NCI-H1930 (cell line): ENCODE measurements at places on chromosomes 4 and X.

GRCh38 chr4:69056921-69057550 lies 39.2 kb upstream of the UGT2B7 start:
- no peak for DNase-seq

DNA sequence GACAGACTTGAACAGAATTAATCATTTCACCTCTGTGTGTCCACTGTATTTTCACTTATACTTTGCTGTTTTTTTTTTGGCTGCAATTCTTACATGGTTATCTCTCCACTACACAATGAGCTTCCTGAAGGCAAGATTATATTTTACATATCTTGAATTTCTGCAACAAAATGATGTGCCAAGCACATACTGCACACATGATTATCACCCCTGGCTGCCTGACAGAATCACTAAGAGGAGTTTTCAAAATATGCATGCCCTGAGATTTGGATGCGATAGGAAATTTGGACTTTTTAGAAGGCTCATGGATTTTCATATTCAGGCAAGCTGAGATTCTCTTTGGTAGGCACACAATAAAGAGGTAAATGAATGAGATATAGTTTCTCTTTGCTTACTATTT lies 1162.1 kb upstream of the IGFBP7 start:
- no peak for DNase-seq

DNA sequence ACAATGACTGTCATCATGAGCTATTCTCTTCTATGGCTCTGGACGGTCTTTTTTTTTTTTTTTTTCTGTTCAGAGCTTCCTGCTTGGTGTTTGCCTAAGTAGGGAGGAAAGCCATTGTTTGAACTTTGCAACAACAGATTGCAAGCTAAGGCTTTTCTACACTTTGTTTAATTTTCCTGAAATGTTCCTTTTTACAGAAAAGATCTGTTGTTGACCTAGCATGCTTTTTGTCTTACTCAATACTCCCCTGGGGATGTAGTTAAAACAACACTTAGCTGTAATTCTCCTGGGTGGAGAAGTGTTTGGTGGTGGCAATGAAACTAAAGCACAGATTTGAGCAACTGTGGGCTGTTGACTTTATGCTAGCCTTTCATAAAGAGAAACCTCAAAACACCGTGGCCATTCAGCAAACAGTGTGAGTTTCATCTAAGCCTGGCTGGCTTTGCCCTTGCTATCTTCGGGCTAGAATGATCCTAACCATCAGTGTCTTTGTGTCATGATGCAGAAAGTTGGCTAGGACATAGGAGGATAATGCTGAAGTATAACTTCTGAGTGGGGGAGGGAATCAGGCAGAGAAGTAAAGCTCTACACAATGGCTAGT lies 110.5 kb downstream of the ANXA3 start:
- peak; percentile 42 for DNase-seq

DNA sequence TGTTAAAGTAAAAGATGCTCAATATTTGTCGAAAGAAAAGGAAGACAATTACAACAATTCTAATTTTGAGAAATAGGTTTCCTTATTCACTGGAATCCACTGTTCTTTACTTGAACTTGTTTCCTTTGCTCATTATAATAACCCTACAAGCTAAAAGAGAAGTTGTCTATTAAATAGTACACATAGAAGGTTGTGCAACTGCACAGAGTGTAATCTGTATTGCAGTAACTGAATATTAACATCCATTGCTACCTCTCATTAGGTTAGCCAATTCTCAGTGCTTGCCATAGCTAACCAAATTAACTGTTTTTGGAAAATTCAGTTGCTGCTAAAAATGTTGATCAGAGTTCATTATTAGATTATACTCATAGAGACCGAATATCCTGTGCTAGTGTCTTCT lies 120.0 kb downstream of the PDLIM5 start:
- no peak for DNase-seq

DNA sequence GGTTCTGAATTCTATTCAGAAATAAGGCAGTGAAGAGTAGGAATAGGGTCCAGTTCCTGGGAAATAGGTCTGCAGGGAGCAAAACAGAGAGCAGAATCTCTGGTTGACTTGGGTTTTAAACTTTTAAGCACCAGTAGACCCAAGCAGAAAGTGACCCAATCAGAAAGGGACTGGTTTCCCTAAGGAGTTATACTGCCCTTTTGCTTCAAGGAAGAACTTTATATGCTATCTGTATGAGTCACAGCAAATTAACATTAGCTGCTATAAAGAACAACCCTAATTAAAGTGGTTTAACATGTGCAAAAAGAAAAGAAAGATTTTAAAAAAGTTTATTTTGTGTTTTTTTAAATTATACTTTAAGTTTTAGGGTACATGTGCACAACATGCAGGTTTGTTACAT lies 263.6 kb upstream of the EMCN start:
- DNase-seq, result no peak

- no peak for DNase-seq
These were observed 200.3 kb downstream of the ANTXR2 start for GRCh38 chr4:79872738-79873137.

- no peak for DNase-seq
These were observed 381.6 kb downstream of the GASK1B start for GRCh38 chr4:157791236-157791635.

DNA sequence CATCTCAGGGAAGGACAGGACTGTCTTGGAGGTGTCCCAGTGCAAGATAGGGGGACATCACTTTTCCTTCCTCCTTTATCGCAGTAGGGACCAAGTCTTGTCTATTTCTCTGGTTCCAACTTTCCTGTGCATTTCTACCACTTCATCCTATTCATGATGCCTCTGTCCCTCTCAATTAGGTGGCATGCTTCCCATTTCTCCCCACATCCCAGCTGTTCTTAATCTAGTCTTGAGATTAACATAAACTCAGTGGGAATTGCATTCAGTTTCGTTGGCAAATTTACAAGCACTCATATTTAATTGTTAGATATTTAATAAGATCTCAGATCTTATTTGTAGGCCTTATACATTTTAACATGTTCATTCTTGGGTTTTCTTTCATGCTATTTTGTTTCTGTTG lies 15.7 kb upstream of the ODAM start:
- no peak for DNase-seq

DNA sequence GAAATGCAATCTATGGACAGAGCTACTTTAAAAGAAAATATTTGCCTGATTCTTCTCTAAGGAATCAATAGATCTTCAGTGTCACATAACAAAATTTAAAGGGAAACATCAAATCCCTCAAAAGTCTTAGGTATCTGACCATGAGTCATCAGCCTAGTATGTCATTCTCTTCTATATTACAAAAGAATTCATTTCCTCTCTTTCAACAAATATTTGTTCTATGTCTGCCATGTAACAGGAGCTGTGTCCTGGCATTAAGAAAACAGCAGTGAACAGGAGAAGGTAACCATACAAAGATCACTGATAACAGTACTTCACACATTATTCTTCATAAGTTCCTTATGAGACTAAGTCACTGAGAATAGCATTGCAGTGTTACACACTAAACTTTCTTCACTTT lies 243.6 kb upstream of the DKK2 start:
- no peak for DNase-seq
